ENCODE measurements at places on chromosomes 6 and 20.
A peak's percentile ranks its signal among the peaks of the same experiment; 100 is the strongest.

- DNase-seq = no peak
These were observed 84.3 kb upstream of the RALY start for GRCh38 chr20:33909331-33909921.

- peak; percentile 11 for DNase-seq
These were observed 20.4 kb downstream of the ZC3H12D start for GRCh38 chr6:149464411-149464810.

GRCh38 chr6:150606168-150606591, 6.5 kb downstream of the PLEKHG1 start:
- no peak for DNase-seq

GRCh38 chr6:29813809-29814208, 13.8 kb upstream of the HLA-G start:
- no peak for DNase-seq

GRCh38 chr20:47067776-47068175, 173.1 kb downstream of the EYA2 start:
- DNase-seq = no peak

DNA sequence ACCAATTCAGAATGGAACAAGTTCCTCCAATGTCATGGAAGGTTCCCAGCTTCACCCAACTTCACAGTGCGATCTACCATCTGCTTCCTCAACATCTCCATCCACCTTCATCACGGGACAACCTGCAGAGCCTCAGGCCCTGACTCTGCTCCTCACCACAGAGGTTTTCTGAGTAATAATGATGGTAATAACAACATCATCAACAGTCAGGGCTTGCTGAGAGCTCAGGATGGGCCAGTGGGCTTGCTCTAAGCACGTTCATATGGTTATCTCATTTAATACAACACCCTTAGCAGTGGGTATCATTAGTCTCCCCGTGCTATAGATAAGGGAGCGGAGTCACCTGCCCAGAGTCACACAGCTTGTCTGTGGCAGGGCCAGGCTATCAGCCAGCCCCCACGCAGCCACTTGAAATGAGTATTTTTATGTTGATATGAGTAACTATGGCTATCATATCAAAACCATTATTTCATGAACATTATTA, 38.6 kb downstream of the PREX1 start:
- peak; percentile 45 for DNase-seq

GRCh38 chr20:34458631-34459030, 57.6 kb upstream of the DYNLRB1 start:
- no peak for DNase-seq

DNA sequence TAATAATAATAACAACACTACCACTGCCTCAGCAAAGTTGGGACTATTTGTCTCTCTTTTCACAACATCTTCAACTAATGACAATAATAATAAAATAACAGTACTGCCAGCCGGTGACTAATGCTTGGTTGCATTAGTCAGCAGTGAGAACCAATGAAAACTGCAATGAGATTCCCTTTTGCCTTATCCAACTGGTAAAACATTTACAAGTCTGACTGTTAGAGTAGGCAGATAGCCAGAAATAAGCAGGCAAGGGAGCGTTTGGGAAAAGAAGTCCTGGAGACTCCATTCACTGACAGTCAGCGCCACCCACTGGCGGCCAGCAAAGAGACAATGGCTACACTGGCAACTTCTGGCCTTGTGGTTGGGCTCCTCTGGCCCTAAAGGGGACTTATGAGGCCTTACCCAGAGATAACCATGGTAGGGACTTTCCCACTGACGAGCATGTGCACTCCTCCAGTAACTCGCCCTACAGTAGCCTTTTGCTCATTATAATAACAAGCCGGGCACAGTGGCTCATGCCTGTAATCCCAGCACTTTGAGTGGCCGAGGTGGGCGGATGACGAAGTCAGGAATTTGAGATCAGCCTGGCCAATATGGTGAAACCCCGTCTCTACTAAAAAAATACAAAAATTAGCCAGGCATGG, 3.4 kb upstream of the NSFL1C start:
- DNase-seq = peak; percentile 13

DNA sequence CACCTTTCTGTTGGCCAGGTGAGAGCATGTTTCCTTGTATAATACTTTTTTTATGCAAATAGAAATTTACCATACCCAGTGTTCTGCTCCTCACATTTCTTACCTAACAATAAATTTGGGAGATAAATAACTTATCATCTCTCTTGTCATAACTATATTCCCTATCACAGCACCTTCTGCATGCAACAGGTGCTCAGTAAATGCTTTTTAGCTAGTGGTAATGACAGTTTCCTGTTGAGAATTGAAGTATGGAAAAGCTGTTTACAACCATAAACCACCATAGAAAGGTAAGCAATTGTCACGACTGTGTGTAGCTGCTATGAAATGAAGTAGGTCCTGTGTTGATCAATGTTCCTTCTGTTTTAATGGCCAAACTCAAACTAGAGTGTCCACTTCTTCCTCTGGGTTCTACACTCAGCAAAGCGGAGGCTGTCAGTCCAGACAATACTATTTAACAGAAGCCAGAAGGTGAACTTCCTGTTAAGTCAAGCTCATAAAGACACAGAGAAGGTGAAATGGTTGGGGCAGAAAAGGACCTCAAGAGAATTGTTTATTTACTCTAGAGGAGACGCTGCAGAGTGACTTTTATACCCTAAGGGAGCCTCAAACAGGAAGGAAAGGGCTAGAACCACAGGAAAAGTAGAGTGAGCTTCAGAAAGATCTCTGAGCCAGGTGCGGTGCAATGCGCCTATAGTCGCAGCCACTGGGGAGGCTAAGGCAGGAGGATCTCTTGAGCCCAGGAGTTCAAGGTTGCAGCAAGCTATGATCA, 84.0 kb upstream of the SLC22A16 start:
- no peak for DNase-seq

DNA sequence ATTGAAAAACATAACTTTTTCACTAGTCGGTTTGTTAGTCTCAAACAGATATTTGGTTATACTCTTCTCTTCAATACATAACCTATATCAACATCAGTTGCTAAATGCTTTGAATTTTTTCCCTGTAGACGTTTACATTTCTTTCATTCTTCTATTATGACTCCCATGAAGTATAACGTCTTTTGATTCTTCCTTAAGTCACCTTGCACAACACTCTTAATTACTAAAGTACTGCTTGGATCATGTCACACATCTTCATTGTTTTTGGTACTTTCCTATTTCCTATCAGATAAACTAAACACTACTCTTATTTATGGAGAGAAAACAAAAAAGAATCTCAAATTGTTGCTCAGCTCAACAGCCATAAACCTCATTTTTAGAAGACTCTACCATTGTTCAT, 23.0 kb upstream of the BMP5 start:
- no peak for DNase-seq

GRCh38 chr6:52375780-52376556, 14.0 kb downstream of the PAQR8 start:
- no peak for DNase-seq

GRCh38 chr20:36408219-36408618, 102.1 kb downstream of the DLGAP4 start:
- no peak for DNase-seq

DNA sequence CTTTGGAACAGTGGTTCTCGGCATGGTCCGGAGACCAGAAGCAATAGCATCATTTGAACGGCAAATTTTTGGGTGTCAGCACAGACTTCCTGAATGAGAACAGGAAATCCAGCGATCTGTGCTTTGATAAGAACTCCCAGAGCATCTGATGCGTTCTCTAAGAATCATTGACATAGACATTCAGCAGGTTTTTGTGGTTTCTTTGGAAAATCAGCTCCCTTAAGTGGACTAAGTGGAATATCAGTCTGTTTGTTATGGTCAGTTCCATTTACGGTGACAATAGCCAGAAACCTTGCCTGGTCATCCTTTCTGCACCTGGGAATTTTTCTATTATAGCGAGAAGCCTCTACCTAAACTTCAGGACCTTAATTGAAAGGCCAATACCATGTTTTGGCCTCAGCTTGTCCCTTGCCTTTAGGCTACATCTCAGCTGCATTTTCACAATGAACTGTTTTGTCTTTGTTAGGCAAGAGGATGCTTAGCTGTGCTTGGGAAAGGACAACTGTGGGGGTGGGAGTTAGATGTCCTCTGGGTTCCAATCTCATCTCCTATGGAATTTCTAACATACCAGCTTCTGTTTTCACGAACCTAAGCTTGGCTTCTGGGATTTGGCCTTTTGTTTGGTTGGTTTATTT, 299.7 kb downstream of the CDKAL1 start:
- no peak for DNase-seq

DNA sequence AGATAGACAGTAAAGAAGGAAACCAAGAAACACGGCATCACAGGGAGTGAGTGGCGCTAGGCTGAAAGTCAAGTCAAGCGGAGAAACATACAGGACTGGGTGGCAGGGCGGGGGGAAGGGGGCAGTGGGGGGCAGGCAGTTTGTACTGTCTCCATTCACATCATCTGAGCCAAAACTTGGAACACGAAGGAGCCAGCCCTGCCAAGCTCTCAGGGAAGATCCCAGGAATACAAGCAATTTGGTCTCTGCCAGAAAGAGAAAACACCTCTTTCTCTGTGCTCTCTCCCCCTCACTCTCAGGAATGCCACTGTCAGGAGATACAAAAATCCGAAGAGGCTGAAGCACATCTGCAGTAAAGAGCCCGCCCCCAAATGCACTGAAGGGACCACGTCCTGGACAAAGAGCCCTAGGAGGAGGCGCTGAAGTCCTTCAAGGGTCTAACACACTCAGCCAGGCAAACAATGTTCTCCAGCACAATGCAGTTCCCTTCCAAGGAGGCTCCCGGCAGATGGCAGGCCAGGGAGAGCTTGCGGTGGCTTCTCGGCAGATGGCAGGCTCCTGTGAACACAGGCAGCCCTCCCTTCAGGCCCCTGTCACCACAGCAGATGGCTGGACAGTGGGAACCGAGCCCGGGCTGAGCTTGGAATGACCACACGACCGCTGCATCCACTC, 90.0 kb downstream of the ATP9A start:
- DNase-seq = no peak

GRCh38 chr6:138000941-138001340, 106.3 kb downstream of the PERP start:
- no peak for DNase-seq

DNA sequence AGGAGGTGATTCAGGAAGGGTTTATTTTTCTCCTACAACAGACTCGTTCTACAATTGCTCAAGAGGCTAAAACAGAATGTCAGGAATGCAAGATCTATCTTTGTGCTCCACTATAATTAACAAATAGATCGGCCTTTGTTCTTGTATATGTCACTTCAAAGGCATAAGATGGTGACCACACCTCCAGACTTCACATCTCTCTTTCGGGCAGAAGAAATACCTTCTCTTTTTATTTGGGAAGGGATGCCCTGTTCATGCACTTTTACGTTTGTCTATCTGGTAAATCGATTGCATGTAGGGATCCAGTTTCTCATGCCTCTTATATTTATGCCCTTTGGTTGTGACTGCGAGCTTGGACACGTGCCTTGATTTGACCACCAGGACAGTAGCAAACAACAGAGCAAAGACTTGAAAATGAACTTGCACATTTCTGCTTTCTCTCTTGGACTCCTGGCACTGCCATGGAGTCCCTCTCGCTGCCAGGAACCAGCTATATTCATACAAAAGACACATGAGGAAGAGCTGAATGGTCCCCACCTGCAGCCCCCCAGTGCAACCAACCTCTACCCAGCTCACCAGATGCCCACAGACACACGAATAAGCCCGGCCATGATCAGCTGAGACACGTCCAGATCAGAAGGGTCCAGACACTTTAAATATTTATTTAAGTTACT, 219.8 kb upstream of the STXBP5 start:
- no peak for DNase-seq

DNA sequence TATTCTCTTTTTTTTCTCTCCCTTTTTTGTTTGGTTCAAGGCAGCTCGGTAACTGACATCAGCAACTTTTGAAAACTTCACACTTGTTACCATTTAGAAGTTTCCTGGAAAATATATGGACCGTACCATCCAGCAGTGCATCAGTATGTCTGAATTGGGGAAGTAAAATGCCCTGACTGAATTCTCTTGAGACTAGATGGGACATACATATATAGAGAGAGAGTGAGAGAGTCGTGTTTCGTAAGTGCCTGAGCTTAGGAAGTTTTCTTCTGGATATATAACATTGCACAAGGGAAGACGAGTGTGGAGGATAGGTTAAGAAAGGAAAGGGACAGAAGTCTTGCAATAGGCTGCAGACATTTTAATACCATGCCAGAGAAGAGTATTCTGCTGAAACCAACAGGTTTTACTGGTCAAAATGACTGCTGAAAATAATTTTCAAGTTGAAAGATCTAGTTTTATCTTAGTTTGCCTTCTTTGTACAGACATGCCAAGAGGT, 10.6 kb downstream of the HEY2 start:
- DNase-seq = no peak

- DNase-seq = no peak
These were observed 176.1 kb downstream of the EPHA7 start for GRCh38 chr6:93243231-93243778.

DNA sequence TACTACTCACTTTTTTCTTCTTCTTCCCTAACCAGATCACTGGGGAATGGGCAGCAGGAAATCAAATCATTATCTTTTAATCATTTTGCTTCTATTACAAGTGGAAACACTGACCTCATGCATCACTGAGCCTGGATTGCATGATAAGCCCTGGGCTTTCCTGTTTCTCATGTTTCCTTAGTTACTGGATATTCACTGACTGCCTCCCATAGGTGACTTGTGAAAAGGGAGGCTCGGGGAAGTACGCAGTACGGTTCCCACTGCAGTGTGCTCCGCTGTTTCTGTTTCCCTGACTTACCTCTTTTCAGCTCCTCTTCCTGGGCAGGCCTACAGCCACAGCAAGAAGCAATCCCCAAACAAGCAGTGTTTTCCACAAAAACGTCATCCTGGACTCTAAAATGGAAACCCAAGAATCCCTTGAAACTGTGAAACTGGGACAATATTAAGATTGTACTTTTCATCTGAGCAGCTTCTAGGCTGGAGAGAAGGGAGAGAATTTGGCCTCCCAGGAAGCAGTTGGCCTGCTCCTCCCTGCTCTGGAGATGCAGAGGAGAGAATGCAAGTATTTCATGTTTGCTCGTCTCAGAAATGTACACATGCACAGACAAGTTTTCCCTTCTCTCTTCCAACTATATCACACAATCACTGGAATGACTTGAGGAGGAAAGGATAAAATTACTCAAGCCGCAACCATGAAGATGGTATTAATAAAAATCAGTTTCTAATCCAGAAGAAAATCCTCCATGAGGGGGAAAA, 13.1 kb downstream of the BTNL2 start:
- DNase-seq = no peak

Measured in stimulated activated CD4-positive, alpha-beta T cell treated with anti-CD3 and anti-CD28 coated beads, Interleukin-4, amount 100 ng/mL, for 24 hours (primary cell).